ENCODE measurements at places on chromosomes 3 and 15.

DNA sequence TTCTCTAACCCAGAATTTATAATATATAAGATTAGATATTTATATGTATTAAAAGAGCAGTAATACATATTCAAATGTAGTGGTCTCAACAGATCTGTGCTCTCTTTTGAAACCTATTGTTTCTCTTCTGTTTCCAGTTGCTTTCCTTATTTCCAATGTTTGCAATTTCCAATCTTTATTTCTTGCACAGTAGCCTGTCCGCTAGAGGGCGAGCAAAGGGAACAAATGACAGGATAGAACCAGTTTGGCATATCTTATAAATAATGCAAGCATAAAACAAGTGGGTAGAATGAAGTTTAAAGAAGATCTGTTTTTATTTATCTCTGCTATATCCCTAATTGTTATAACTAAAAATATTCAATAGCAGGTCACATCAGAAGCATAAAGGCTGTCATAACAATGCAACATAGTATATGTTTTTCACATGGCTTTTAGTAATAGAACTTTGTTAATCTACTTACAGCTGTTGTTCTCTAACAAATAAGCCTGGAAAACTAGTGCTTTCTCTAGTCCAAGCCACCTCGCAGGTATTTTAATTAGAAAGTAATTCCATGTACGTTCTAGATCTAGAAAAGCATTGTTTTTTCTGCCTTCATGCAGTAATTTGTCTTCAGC, 15.1 kb upstream of the TCAIM start:
- no peak for DNase-seq

DNA sequence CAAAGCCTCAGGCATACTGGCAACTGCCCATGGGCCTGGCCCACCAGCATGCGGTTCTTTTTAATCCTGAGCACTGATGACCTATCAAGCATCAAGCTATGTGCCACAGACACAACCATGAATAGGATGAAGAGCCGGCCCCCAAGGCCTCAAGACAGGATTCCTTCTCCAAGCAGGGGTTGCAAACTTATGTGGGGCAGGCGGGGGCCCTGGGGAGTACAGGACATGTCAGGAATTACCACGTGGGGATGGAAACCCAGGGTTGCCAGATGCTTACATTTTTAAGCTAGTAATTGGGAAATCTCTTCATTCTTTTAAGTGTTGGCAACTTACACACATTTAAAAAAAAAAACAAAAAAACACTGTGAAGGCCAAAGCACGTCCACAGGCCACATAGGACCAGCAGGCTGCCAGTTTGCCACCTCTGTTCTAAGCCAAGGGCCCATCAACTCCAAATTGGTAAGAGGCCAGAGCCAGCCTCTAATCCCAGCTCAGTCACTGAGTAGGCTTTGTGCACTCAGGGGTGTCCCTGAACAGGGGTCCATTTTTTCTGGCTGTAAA, 32.8 kb downstream of the BDH1 start:
- no peak for DNase-seq

GRCh38 chr3:74080056-74080461, 455.3 kb upstream of the PDZRN3 start:
- DNase-seq = no peak

- no peak for DNase-seq
Measured at GRCh38 chr3:133270631-133271030, 129.2 kb upstream of the BFSP2 start.

DNA sequence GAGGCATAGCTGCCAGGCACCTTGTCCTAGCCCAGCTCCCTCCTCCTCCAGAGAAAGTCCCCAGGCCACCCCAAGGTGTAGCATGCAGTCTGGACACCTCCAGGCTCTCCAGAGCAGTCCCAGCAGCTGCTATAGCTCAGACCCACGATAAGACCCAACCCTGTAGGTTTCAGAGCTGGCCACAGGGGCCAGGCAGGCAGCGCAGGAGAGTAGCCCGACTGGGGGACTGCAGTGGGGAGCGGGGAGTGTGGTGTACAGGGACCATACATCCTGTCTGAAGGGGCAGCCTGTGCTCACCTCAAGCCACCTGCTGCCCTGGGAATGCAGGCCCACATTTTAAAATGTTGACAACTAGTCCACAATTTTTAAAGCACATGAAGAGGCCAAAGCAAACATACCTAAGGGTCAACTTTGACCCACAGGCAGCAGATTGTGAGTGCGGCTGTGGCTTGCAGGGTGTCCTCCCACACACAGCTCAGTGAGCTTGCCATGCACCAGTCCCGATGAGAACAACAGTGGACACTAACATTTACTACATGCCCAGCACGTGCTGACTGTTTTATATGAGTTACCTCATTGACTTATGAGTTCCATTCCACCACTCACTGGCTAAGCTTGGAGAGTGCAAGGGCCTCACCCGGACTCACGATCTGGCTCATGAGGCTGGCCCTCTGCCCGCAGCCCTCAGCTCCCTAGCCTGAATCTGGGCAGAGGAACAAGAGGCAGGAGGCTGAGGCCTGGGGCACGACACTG, 81.4 kb downstream of the DNAJB8 start:
- DNase-seq = no peak

DNA sequence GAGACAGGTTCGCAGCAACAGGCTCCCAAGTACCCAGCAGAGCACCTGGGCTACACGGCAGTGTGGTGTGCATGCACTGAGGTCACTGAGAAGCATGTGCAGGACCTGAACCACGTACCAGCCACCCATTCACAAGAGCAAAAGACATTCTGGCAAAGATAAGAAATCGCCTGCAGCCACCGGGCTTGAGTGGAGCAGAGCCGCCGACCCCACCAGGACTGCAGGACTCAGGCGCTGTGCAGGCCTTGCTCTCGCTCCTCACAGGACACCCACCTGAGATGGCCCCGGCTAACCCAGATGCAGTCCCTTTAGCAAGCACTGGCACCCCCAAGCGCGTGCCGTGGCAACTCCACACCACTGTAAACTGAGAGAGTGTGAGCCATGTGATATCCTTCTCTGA, 32.3 kb upstream of the OCA2 start:
- no peak for DNase-seq

DNA sequence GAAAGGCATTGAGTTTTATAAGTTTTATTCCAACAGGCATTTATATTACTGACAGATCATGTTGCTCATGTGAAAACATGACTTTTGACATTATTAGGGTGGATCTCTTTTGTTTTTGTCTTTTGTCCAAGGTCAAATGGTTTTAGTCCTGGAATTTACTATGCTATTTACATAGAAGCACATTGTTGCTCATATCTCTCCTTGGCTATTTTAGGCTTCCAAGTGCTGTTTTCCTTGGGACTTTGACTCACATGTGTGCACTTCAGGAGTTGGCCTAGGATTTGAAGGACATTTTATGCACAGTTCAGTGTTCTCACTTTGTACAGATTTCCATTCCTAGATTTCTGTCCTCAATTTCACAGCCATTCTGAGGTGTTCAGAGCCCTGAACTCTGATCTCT, 225.7 kb downstream of the PYDC2 start:
- no peak for DNase-seq

GRCh38 chr15:27045796-27046195, 74.8 kb downstream of the GABRG3 start:
- no peak for DNase-seq

GRCh38 chr3:109702976-109703375, 365.6 kb upstream of the DPPA4 start:
- no peak for DNase-seq

GRCh38 chr15:80674245-80674614, 20.9 kb upstream of the ABHD17C start:
- DNase-seq = peak; percentile 43

DNA sequence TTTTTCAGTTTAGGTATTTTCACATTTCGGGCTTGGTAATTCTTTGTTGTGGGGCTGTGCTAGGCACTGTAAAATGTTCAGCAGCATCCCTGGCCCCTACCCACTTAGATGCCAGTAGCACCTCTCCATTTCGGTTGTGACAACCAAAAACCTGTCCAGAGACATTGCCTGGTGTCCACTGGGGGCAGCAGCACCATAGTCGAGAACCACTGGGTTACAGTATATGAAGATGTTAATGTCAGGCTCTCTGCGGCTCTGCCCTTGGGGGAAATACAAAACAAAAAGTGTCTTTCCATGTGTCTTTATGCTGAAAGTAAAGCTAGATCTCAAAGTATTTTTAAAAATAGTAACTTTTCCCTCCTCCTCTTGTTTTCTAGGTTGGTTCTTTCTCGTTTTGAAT, 177.2 kb downstream of the ITPR1 start:
- no peak for DNase-seq

DNA sequence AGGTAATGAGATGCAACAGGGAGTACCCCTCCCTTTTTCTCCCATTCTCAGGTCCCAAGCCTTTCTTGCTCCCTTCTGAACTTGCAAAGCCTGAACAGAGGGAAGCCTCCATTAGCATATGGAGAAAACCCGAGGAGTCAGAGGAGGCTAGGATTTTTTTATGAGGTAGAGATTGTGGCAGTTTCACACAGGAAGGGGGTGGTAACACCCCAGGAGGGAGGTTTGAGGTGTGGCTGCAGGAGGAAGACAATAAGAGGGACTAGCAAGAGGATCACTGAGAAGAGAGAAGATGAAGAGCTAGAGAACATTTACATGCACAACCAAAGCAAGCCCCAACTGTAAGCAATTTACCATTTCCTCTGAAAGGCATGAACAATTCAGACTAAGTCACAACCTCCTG, 322.7 kb downstream of the SV2B start:
- DNase-seq = no peak

DNA sequence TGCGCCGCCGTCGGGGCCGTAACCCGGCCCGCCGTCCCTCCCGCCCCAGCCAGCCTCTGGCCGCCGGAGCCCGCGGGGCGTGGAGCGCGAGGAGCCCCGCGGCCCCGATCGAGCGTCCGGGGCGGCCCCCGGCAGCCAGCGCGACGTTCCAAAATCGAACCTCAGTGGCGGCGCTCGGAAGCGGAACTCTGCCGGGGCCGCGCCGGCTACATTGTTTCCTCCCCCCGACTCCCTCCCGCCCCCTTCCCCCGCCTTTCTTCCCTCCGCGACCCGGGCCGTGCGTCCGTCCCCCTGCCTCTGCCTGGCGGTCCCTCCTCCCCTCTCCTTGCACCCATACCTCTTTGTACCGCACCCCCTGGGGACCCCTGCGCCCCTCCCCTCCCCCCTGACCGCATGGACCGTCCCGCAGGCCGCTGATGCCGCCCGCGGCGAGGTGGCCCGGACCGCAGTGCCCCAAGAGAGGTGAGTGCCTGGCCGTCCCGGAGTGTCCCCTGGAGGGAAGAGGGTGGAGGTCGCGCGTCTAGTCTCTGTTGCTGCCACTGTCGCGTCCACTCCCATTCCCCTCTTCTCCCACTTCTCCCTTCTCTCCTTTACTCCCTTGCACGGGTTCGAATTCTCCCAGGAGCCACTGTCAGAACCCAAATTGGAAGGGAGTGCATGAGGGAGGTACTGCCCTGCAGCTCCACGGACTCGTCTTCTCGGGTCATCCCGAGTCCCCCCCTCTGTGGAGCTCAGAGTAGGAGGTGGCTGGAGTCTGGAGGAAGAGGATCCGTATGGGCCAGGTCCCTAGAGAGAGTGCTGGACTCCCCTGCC, 585 bp downstream of the CSK start:
- DNase-seq = no peak

DNA sequence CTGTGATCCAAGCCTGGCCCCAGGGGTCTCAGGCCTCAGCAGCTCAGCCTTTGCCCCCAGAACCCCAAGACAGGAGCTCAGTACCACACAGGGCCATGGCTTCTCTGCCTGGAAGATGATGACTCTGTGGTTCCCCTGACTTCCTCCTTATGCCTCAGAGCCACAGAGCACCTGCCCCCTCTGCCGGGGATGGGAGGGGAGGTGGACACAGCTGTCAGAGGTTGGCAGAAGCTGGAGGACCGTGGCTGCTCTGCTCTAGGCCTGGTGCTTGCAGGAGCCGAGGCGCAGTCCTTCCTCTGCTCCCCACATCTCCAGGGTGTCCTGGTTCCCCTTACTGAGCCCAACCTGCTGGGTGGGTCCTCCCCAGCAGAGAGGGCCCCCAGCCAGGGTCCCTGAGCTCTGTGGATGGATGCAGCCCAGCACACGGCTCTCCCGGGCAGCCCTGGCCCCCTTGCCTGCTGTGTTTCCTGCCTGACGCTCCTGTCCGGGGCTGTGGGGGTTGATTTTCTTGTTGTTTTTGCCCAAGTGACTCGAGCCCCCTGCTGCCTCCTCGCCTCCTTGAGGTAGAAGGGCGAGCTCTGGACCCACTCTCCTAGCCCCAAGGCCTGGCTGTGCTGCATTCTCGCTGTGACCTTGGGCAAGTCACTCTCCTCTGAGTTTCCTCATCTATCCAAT, 36.6 kb downstream of the PSTPIP1 start:
- DNase-seq = no peak

DNA sequence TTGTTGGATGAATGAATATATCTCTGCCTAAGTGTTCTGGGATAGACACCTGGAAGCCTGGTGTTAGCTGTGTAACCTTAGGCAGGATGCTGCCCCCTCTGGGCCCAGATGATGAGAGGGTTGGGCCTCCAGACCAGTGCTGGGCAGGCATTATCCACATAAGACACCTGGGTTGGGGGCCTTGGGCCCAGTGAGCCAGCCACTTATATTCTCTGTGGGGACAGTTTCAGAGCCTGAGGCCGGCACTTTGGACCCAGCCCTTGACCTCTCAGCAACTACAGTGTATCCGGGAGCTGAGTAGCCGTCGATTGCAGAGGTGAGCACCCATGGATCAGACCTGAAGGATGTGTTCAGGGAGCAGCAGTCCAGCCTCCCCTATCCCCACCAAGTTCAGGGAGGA, 2.2 kb downstream of the HEMK1 start:
- DNase-seq = no peak

DNA sequence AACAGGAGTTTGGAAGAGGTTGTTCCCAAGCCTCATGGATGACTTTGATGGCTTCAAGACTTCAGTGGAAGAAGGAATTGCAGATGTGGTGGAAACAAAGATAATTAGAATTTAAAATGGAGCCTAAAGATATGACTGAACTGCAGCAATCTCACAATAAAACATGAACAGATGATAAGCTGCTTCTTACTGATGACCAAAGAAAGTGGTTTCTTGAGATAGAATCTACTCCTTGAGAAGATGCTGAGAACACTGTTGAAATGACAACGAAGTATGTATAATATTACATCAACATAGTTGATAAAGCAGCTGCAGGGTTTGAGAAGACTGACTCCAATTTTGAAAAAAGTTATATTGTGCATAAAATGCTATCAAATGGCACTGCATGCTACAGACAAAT, 21.2 kb downstream of the MYO9A start:
- no peak for DNase-seq

GRCh38 chr3:136120373-136121348, 75.5 kb downstream of the MSL2 start:
- peak; percentile 22 for DNase-seq

- DNase-seq = no peak
Measured at GRCh38 chr15:25728816-25729215, 134.3 kb downstream of the ATP10A start.

DNA sequence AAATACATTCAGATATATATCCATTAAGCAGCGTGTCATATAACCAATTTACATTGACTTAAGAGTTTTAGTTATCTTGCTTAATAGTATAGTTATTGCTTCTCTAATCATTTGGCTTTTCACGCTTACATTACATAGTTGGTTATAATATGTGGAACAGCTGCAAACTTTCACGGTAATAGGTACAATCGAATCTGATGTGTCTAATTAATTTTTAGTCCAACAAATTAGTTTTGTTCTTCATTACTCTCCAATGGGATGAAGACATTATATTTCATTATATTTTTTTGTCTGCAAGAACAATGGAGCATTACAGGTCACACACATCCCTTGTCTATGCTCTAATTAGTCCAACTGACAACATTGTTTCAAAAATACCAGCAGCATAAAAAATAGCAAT, 546.3 kb downstream of the ROBO2 start:
- DNase-seq = no peak
